ENCODE measurements at places on chromosomes 7 and 10.

DNA sequence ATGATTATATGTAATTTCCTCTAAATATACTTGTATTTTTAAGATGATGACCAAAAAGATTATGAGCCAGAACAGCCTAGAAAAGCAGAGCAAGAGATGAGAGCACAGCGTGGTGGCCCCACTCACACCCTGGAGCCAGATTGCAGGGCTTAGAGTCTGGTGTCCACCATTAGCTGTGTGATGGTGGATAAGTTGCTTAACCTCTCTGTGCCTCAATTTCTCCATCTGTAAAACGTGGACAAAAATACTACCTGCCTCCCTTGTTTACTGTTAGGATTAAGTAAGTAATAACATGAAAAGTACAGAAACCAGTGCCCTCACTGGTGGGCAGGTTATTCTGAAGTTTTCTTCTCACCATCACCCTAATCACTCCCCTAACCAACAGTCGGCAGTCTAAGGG, 212.3 kb downstream of the COBL start:
- DNase-seq, result no peak

- no peak for DNase-seq
These were observed 96.9 kb upstream of the ZNF438 start for GRCh38 chr10:31128536-31128935.

- no peak for DNase-seq
These were observed 190.4 kb downstream of the HDAC9 start for GRCh38 chr7:18685971-18686370.

GRCh38 chr10:81961451-81962184, 86.6 kb downstream of the NRG3 start:
- no peak for DNase-seq

- no peak for DNase-seq
These were observed 44.6 kb upstream of the C10orf120 start for GRCh38 chr10:122744257-122744656.

- no peak for DNase-seq
These were observed 175.3 kb upstream of the RHEB start for GRCh38 chr7:151694828-151695580.

- DNase-seq, result no peak
These were observed 3.4 kb upstream of the ZNF503 start for GRCh38 chr10:75404815-75405597.

GRCh38 chr10:128480601-128481000, 354.4 kb upstream of the MKI67 start:
- DNase-seq, result no peak

DNA sequence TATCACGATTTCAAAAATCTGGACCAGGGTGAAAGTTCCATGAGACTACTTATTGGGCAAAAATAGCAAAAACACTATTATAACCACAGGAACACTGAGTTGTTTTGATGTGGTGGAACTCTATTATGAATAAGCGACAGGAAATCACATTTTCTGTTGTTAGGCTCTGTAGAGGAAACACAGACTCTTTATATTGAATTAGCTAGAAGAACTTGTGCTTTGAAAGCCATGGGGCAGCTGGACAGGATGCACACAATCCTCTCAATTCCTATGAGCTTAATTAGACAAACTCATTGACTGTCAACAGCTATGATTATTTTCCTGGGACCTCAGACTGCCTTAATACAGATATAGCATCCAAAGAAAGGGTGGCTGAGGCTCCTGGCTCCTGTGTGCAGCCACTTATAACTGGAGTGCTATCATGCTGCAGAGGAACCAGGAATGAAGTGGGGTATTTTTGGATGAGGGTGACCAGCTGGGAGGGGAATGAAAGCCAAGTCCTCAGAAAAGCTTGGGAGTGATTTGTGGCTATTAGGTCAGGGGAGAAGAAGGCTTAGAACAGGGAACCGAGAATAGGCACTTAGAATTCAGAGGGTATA, 657.3 kb downstream of the TYW1 start:
- DNase-seq, result no peak

DNA sequence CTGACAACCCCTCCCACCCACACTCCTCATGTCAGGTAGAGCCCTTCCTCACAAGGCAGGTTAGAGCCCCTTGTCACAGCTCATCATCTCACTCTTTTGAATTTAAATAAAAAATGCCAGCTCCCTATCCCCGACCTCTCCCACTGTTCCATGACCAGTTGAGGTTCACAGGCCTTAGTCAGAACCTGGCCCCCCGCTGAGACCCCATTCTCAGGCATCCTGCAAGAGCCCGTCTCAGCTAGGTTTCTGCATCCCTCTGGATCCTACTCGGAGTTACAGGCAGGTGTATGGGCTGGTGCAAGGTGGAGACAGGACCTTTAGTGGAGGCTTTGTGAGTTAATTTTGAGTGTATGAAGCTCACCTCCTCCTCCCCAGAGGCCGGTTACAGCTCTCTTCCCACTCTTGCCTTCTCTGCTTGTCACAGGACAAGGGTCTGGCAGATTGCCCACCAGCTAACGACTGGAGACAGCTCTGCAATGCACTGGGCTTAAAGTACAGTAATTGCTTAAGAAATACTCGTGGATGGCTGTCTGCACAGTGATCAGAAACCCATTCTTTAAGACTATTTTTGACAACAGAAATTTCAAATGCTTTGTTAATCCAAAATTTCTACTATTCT, 394.9 kb upstream of the DPP6 start:
- DNase-seq, result no peak

DNA sequence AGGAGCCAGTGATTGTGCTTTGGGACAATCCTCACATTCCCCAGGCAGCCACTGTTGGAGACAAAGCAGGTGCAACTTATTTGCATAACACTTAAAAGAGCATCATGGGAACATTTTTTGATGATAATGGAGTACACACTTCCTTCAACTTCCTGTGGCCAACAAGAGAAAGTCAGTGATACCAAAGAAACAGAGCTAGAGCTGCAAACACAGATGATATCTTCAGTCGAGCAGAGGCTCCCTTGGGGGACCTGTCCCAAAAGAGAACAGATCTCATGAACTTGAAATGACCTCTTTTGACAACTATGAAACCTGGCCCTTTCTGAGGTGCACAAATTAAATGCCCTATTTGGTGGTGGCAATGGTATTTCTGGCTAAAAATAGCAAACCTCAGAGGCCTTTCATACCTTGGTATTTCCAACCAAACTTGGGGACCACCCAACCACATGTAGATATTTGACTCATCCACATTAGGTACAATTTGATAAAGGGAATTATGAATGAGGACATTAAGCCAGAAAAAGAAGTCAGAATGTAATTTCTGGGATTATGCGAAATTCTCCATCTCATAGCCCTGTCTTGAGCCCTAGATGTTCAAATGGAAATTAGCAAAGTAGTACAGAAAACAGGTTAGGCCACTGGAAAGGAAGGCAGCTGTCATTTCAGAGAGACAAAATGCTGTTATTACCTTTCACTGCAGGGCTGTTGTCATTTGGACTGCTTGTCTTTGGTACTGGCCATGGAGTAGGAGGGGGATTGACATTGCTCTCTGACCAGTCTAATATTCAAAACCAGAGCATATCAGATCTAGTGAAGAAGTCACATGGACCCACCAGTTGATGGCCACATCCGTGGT, 146.2 kb downstream of the ICA1 start:
- no peak for DNase-seq

DNA sequence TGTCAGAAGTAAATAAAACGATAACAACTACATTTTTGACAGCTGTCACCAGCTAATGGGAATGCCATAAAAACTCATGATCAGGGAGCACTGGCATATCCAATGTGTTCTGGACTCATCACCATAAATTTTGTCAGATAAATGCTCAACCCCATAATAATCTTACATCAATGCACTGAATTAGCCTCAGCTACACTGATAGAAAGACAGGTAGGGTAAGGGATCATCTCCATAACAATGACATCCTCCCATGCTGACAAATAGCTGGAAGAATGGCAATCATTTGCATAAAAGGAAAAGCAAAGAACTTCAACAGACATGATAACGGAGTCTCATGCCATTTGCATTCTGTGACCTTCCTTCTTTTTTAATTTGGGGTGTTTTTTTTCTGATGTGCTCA, 352.8 kb upstream of the PFKP start:
- DNase-seq, result no peak

DNA sequence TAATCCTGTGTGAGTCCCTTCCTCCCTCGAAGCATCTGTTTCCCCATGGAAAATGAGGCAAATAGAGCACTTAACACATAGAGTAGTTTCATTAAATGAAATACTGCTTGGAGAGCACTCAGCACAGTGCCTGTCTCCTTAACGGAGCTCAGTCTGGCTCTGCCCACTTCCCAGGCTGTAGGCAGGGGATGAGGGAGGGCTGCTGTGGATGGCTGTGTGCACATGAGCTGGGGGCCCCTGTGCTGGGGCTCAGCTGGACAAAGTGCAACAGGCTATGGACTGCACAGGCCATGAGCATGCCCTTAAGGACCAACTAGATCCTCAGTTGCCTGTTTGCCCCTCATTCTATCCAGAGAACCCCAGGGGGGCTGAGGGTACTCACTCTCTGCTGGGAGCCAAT, 14.5 kb downstream of the ZCCHC24 start:
- no peak for DNase-seq

DNA sequence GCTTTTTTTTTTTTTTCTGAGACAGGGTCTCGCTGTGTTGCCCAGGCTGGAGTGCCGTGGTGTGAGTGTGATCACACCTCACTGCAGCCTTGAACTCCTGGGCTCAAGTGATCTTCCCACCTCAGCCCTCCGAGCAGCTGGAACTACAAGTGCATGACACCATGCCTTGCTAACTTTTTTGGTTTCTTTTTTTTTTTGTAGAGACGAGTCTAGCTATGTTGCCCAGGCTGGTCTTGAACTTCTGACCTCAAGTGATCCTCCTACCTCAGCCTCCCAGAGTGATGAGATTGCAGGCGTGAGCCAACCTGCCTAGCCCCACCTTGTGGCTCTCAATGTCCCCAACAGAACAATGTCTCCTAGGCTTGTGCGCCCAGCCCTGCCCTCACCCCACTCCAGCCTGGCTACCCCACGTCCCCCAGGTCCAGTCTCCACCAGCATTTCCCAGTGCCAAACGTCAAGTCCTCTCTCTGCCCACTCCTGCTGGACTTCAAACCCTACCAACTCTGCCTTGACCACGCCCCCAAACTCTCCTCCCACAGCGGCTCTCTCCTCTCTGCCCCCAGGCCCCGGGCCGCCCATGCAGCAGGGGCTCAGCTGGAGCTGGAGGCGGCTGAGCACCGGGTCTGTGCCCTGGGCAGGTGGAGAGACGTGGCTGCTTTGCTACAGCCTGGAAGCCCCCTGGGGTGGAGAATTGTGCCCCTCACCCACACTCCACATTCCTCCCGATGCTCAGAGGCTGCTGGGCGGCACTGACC, 18.9 kb downstream of the BHLHA15 start:
- no peak for DNase-seq

DNA sequence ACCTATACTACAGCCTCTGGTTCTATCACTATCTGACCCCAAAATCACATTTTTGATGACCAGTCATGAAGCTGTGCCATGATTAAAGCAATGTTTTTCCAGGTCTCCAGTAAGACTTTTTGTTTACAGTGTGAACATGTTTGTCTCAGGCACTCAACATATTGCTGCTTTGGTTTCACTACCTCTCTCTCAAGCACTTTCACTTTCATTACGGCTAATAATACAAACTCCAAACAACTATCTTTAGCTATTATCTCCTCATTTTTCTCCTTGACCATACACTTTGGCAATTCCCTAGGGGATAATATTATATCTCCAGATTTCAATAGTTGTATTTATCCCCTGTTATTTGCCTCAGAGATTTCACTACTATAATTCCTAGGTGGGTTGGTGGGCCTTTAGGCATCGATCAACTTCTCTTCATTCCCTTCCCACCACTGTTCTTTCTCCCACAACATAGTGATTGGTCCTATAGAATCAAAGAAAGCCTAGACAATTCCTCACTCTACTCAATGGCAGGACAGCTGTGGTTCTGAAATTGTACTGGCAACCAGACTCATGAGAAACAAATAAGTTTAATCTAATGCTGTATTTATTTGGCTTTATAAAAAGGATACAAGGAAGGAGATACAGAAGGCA, 261.4 kb upstream of the ZWINT start:
- no peak for DNase-seq

GRCh38 chr10:28307267-28307666, 4.4 kb upstream of the MPP7 start:
- DNase-seq, result no peak

GRCh38 chr7:47757921-47758411, 176.1 kb upstream of the TNS3 start:
- no peak for DNase-seq

DNA sequence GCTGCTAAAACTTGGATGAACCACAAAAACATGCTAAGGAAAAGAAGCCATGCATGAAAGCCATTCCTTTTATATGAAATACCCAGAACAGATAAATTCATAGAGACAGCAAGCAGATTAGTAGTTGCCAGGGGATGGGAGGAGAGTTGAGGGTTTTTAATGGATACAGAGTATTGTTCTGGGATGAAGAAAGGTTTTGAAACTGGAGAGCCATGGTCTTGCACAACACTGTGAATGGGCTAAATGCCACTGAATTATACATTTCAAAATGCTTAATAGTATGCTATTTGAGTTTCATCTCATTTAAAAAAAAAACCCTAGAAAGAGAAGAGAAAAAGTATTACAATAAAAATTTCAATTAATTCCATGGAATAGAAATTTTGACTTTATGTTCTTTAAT, 154.3 kb downstream of the GNAT3 start:
- DNase-seq, result no peak

DNA sequence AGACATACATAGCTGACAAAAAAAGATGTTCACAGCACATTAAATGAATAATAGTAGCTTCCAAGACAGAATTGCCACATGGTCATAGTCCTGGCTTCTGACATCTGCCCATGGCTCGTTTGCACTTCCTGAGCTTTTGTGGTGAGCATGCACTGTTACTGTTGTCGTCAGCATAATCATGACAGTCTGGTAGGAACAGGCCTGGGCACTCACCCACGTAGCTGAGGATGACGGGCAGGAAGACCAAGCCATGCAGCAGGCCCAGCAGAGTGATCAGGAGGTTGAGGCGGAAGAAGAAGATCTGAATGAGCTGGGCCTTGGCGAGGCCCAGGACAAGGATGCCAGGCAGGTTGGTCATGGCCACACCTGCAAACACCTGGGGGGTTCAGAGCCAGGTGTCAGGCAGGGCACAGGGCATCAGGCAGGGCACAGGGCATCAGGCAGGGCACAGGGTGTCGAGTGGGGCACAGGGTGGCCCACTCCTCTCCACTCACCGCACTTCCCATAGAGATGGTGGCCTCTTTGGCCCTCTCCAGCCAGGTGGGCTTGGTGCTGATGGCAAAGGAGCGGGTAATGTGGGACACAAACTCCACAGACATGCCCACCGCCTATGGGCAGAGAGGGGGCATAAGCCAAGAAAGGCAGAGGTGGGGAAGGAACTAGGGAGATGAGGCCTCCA, 25.3 kb upstream of the NUDCD3 start:
- DNase-seq, result no peak

GRCh38 chr7:94364816-94365215, 29.9 kb upstream of the COL1A2 start:
- DNase-seq, result no peak

- DNase-seq, result no peak
These were observed 56.0 kb upstream of the BTRC start for GRCh38 chr10:101297901-101298486.
